ENCODE measurements at places on chromosomes 2 and 18. TPM values are rescaled to one million over a fixed set of nuclear protein-coding genes. Genes with fewer than 3 reads are reported as not detected.
A peak's percentile ranks its signal among the peaks of the same experiment; 100 is the strongest.

The LOXL3 gene
- 58.1 TPM for total RNA-seq

The TUBA3E gene
- total RNA-seq: not detected

DNA sequence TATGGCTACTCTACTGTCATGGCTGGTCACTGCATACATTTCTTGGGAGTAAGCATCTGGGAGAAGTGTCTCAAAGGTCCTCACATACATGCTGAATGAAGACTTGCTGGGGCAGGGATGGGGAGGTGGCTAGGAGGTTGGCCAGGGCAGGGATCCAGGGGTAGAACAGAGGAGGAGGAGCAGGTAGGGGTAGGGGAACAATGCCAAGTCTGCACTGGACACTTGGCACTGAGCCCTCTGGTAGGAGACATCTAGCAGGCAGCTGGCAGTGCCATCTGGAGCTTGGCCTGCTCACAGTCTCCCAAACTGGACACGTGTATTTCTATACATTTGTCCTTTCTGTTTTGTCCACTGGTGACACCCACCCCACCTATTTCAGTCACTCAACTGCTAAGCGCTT lies 62.7 kb upstream of the REV1 start:
- no peak for DNase-seq
- peaks cover 71% of the 10 kb centered on the region for H3K36me3 ChIP-seq
- H3K4me1 ChIP-seq: no peaks in the 10 kb centered on the region
- peak overlapping the region; percentile 3 for H3K27ac ChIP-seq

- H3K4me1 ChIP-seq: no peaks in the 10 kb centered on the region
- no peaks in the 10 kb centered on the region for H3K36me3 ChIP-seq
- no peak overlapping the region for H3K27ac ChIP-seq
- H3K4me3 ChIP-seq: no peak overlapping the region
- H3K27me3 ChIP-seq: peaks cover 42% of the 10 kb centered on the region
Measured at GRCh38 chr18:48152549-48152948, 222.1 kb upstream of the SMAD2 start.

DNA sequence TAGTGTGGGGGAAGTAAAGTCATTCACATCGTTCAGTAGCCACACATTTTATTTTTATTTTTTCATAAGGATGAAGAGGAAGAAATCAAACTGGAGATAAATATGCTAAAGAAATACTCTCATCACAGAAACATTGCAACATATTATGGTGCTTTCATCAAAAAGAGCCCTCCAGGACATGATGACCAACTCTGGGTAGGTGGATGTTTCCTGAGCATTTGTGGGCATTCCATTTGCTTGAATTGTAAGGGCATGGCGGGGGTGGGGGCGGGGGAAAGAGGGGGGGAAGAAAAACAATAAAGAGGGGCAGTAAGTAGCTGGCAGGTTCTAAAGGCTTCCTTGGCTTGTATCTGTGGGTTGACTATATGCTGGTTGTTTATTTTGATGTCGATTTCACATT lies 126.4 kb downstream of the MAP4K4 start:
- peaks cover 10% of the 10 kb centered on the region for H3K36me3 ChIP-seq
- no peak overlapping the region for H3K4me3 ChIP-seq
- no peak for DNase-seq
- H3K27me3 ChIP-seq: no peaks in the 10 kb centered on the region

DNA sequence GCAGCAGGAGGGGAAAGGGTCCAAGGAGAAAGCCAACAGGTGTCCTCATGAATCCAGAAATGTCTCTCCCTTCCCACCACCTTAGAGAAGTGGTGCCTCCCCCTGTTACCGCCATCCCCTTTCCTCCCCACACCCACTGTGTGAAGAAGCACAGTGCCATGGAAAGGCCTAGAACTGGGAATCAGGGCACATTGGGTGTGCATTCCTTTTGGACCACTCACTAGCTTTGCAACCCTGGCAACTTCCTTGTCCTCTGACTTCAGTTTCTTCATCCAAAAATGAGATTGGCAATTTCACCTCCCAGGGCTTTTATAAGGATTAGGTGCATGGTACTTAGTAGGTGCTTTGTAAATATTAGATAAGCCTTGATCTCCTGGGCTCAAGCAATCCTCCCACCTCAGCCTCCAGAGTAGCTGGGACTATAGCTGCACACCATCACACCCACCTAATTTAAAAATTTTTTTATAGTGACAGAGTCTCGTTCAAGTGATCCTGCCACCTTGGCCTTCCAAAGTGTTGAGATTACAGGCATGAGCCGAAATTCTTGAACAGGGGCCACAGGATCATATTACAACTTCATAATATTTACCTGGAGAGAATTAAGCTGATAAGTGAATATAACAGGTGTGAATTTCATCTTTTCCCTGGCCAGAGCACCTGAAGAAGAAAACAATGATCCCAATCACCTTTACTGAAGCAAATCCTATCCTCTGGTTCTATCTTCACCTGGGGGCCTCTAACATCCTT lies 97.9 kb upstream of the TAF1B start:
- no peak overlapping the region for H3K4me3 ChIP-seq
- peaks cover 5% of the 10 kb centered on the region for H3K27me3 ChIP-seq
- no peaks in the 10 kb centered on the region for H3K36me3 ChIP-seq
- no peak overlapping the region for H3K27ac ChIP-seq
- H3K4me1 ChIP-seq: peaks cover 20% of the 10 kb centered on the region

GRCh38 chr2:109268916-109269315 lies 139.9 kb downstream of the SH3RF3 start:
- H3K36me3 ChIP-seq: no peaks in the 10 kb centered on the region
- peaks cover 89% of the 10 kb centered on the region for H3K4me1 ChIP-seq
- H3K27ac ChIP-seq: peak overlapping the region; percentile 28
- H3K27me3 ChIP-seq: no peaks in the 10 kb centered on the region
- no peak overlapping the region for H3K4me3 ChIP-seq

- H3K4me1 ChIP-seq: peaks cover 22% of the 10 kb centered on the region
- DNase-seq: no peak
- H3K27me3 ChIP-seq: no peaks in the 10 kb centered on the region
- H3K36me3 ChIP-seq: no peaks in the 10 kb centered on the region
- no peak overlapping the region for H3K4me3 ChIP-seq
Measured at GRCh38 chr2:207969249-207969648, 56.1 kb downstream of the PLEKHM3 start.

- no peak overlapping the region for H3K4me3 ChIP-seq
- peaks cover 15% of the 10 kb centered on the region for H3K4me1 ChIP-seq
- H3K27ac ChIP-seq: no peak overlapping the region
Measured at GRCh38 chr2:25497229-25497917, 155.6 kb upstream of the DNMT3A start.

DNA sequence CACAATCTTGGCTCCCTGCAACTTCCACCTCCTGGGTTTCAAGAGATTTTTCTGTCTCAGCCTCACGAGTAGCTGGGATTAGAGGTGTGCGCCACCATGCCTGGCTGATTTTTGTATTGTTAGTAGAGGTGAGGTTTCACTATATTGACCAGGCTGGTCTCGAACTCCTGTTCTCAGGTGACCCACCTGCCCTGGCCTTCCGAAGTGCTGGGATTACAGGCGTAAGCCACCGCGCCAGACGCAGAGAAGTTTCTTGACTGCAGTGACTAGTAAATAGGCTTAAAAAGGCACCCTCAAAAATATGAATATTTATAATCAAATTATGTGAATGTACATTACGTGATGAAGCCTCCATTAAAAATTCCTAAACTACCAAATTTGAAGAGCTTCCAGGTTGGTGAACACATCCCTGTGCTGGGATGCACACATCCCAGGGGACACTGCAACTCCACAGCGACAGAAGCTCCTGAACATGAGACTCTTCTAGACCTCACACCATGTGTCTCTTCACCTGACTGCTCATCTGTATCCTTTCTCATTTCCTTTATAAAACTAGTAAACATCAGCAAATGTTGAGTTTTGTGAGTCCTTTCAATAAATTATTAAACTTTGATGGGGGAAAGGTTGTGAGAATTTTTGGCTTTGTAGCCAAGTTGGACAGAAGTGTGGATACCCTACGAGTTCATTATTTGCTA lies 203.3 kb upstream of the SPOPL start:
- H3K27ac ChIP-seq: no peak overlapping the region
- H3K4me3 ChIP-seq: no peak overlapping the region
- no peaks in the 10 kb centered on the region for H3K27me3 ChIP-seq
- no peaks in the 10 kb centered on the region for H3K36me3 ChIP-seq

- no peaks in the 10 kb centered on the region for H3K36me3 ChIP-seq
- H3K27ac ChIP-seq: no peak overlapping the region
- H3K4me3 ChIP-seq: no peak overlapping the region
- no peak for DNase-seq
- H3K4me1 ChIP-seq: no peaks in the 10 kb centered on the region
Measured at GRCh38 chr2:75224636-75225094, 25.3 kb upstream of the TACR1 start.

- no peaks in the 10 kb centered on the region for H3K27me3 ChIP-seq
- no peak for DNase-seq
- no peak overlapping the region for H3K4me3 ChIP-seq
- H3K4me1 ChIP-seq: peaks cover 53% of the 10 kb centered on the region
Measured at GRCh38 chr2:168515502-168515901, 59.4 kb downstream of the CERS6 start.

DNA sequence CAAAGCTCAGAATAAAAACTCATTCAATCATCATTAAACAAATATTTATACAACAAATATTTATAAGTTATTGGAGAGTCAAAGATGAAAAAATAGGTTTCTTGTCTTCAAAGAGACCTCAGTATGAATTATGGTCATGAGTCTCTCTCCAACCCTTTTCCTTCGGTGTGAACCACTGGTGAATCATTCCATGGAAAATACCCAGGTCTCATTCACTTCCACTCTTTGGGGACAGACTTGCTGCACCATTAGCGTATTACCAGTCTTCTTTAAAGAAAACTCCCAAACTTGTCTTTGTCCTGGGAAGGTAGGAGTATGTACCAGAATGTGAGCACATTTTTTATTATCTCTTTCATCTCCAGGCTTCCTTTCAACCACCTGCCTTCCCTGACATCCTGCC lies 257.4 kb upstream of the RBMS1 start:
- H3K27me3 ChIP-seq: no peaks in the 10 kb centered on the region
- peaks cover 51% of the 10 kb centered on the region for H3K4me1 ChIP-seq
- H3K4me3 ChIP-seq: no peak overlapping the region
- H3K27ac ChIP-seq: peak overlapping the region; percentile 62

DNA sequence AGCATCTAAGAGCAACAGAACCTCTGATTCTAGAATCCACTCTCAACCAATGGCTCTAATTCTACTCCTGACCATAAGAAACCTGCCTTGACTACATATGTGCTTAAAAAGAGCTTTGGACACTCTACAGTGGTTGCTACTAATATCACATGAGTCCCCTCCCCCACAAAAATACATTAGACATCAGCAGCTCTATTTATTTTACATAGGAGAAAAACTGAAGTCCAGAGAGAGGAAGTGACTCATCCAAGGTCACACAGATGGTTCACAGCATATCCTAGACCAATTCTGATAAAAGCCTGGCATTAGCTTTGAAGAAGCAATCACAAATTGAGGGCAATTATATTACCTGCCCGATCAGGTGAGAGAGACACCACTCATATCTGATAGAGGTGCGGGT lies 49.8 kb downstream of the ALK start:
- DNase-seq: no peak
- H3K27ac ChIP-seq: no peak overlapping the region
- no peaks in the 10 kb centered on the region for H3K27me3 ChIP-seq
- no peaks in the 10 kb centered on the region for H3K4me1 ChIP-seq
- no peak overlapping the region for H3K4me3 ChIP-seq

DNA sequence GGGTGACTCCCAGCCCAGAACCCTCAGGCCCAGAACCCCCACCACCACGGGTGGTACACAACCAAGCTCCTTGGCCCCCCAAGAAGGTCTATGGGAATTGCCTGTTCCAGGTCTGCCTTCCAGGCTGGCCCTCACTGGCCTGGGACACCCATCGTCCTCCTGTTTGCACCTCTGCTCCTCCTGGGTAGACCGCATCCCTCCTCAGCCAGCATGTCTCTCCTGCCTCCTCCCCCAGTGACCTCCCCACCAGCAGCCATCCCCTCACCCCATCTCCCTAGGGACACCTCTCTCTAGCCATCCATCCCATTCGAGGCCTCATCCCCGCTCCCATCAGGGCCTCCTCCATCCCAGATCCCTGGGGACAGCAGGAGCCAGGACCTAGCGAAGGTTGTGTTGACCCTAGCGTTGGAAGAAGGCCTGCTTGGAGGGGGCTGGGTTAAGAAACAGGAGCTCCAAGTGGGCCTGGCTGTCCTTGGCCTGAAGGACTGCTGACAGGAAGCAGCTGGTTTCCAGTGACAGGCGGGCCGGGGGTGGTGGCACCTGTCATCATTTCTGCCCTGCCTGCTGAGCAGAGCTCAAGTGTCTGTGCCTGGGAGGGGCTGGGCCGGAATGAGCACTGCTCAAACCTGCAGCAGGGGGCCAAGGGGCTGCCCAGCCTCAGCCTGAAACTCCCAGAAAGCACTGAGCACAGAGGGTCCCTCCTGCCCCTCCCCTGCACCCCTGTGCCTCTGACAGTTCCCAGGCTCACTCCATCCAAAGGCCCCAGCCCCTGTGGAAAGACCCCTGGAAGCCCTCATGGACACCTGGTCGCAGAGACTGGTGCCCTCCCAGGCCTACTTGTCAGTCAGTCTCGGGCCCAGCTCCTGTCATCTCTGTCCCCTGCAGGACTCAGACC lies 96.0 kb upstream of the OTOS start:
- H3K27me3 ChIP-seq: peaks cover 10% of the 10 kb centered on the region
- peak; percentile 76 for DNase-seq
- no peaks in the 10 kb centered on the region for H3K36me3 ChIP-seq
- H3K4me1 ChIP-seq: peaks cover 17% of the 10 kb centered on the region

DNA sequence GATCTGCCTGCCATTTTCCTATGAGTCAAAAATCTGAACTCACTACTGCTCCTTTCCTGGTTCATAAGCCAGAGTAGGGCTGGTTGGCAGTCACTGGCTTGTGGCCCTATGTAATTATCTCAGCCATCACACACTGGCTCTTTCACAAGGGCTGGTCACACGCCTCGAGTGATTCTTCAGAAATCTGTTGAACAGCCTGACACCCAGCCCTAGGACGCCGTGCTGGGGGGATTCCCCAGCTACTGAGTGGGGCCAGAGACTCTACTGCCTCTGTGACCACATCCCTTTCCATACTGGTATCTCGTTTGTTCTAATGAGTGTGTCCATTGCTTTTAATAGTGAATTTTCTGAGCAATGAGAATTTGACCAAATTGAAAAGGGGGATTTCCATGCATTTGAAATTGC lies 45.8 kb upstream of the RBM44 start:
- H3K36me3 ChIP-seq: peaks cover 65% of the 10 kb centered on the region
- H3K27me3 ChIP-seq: no peaks in the 10 kb centered on the region
- H3K4me3 ChIP-seq: no peak overlapping the region

GRCh38 chr18:56246916-56247315 lies 391.5 kb downstream of the TXNL1 start:
- no peaks in the 10 kb centered on the region for H3K36me3 ChIP-seq
- H3K4me3 ChIP-seq: no peak overlapping the region
- H3K27me3 ChIP-seq: no peaks in the 10 kb centered on the region
- no peak overlapping the region for H3K27ac ChIP-seq
- DNase-seq: no peak
